ENCODE measurements at places on chromosomes 4 and X. TPM values are rescaled to one million over a fixed set of nuclear protein-coding genes. Genes with fewer than 3 reads are reported as not detected.

The SHROOM4 gene
- 0.83 TPM for total RNA-seq

The IBSP gene
- total RNA-seq, result not detected

The LGI2 gene
- total RNA-seq, result 0.78 TPM

The MAGEA11 gene
- total RNA-seq, result not detected

The CENPVL2 gene
- total RNA-seq, result not detected

The TRIM60 gene
- total RNA-seq, result not detected

The RPL34 gene
- 1,096 TPM for total RNA-seq

- no peak for DNase-seq
Observed at GRCh38 chrX:40318801-40319200, 221.0 kb upstream of the BCOR start.

DNA sequence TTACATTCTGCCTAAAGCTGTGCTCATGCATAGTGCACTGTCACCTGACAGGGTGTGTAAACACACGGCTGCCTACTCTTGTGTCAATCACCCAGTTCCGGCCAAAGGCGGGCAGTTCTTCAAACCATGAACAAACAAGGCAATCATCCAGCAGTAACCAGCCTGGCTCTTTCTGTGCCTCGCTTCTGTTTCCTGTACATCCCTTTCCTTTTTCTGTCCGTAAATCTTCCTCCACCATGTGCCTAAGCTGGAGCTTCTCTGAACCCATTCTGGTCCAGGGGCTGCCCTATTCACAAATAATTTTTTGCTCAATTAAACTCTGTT lies 60.8 kb upstream of the CBR4 start:
- no peak for DNase-seq

- DNase-seq, result no peak
Observed at GRCh38 chrX:13571136-13571535, 1.7 kb downstream of the EGFL6 start.

- peak; percentile 57 for DNase-seq
Observed at GRCh38 chrX:40174001-40174853, 76.5 kb upstream of the BCOR start.

GRCh38 chrX:134911348-134911747 lies 79.4 kb upstream of the SMIM10 start:
- DNase-seq, result no peak

GRCh38 chr4:16890651-16891050 lies 7.8 kb downstream of the LDB2 start:
- no peak for DNase-seq

GRCh38 chr4:72275381-72275780 lies 243.6 kb downstream of the NPFFR2 start:
- DNase-seq, result no peak

GRCh38 chr4:115090483-115091075 lies 22.8 kb downstream of the NDST4 start:
- no peak for DNase-seq

DNA sequence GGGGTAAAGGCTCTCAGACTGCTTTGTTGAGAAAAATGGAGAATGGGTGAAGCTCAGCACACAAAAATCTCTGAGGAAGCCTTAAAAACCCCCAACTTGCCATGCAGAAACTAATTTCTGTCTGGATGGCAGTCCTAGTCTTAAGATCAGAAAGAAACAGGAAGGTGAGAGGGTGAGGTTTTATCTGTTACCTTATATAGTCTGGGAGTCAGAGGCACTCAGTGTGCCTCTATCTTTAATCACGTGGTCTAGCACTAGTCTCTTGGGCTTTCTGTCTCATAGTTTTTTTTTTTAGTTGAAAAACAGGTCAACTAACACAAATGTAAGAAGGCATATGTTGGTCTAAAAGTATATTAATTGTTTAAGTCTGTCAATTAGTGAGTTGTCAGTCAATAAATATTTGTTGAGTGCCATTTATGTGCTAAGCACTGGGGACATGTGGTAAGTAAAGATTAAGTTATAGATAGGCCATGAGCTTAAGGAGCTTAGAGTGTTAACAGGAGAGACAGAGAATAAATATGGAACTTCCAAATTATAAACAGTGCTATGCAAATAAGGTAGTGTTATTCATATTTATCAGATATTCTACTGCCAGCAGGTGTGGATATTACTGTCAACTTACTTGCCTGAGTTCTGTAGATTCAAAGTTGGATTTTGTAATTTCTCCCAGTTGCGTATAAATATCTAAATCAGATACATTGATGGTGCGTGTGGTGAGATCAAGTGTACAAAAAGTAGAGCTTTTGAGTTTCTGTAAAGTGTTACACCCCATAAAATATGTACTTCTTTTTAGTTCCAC lies 7.0 kb downstream of the CYBB start:
- DNase-seq, result no peak

DNA sequence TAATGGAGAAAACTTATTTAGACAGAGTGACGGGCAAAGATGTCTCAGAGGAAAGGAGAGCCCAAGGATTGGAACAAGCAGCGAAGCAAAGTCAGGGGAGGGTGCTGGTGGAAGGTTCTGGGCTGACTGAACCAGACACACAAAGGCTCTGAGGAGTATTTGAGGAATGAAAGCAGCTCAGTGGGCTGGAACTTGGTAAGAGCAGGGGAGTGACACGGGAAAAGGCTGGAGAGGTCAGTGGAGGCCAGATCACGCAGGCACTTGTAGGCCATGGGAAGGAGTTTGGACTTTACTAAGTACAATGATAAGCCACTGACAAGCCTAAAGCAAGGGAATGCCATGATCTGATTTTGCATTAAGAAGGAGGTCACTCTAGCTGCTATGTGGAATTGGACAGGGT lies 71.4 kb downstream of the TSC22D3 start:
- no peak for DNase-seq

- DNase-seq, result no peak
Observed at GRCh38 chr4:8342651-8343261, 73.2 kb downstream of the HTRA3 start.

DNA sequence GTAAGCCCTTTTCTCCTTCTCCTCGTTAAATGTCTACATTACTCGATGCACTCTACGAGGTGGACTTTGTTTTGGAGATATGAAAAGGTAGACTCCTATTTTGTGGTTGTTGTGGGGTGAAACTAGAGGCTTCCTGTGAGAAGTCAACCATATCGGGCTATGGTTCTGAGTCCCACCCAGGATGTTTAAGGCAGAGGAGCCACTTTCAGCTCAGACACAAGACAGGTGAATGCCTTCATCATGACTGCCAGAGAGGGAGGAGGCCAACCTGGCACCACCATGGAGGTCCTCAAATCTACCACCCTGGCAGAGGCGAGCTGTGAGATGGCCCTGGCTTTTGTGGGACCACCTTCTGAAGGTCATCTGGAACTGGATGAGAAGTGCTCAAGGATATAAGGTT lies 154.4 kb upstream of the KLF3 start:
- no peak for DNase-seq
